Right forelimb (tissue), 1 donor: ENCODE measurements at places on chromosomes 13 and 19.

- peak; percentile 67 for DNase-seq
Observed at GRCh38 chr19:44644402-44645016, 799 bp downstream of the PVR start.

DNA sequence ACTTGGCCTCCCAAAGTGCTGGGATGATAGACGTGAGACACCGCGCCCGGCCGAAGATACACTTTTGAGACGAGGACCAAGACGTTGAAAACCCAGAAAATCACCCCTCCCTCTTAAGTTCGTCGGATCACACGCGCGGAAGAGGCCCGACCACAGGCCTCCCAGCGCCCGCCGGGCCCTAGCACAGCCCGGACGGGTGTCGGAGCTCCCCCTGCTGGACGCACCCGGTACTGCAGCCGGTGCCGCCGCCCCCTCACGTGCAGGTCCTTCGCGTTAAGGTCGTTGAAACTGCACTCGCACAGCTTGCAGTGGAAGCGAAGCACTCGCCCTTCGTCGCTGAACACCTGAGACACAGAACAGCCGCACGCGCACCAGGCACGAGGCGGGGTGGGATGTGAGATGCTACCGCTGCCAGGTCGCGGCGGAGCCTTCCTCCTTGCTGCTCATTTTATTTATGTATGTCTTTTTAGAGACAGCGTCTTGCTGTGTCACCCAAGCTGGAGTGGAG lies 35.7 kb upstream of the MATK start:
- peak; percentile 72 for DNase-seq

DNA sequence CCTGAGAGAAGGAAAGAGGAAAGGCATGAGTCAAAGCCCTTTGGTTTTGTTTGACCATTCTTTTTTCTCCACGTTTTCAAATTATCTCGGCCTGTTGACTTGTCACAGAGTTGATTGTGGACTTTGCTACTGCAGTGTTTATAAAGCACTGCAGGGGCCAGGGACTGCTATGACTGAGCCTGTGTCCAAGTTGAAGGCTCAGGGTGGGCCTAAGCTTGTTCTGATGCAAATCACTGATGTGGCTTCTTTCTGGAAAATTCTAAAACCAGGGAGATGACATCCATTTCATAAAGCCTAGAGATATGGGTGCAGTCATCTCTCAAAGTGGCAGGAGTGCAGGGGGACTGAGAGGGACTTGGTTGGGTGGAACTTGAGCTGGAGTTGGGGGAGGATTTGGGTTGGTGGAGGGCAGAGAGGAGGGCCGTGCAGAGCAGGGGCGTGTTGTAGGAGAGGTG lies 1.2 kb upstream of the CXCL17 start:
- DNase-seq, result no peak

- no peak for DNase-seq
Observed at GRCh38 chr13:76830805-76831204, 55.4 kb downstream of the KCTD12 start.

DNA sequence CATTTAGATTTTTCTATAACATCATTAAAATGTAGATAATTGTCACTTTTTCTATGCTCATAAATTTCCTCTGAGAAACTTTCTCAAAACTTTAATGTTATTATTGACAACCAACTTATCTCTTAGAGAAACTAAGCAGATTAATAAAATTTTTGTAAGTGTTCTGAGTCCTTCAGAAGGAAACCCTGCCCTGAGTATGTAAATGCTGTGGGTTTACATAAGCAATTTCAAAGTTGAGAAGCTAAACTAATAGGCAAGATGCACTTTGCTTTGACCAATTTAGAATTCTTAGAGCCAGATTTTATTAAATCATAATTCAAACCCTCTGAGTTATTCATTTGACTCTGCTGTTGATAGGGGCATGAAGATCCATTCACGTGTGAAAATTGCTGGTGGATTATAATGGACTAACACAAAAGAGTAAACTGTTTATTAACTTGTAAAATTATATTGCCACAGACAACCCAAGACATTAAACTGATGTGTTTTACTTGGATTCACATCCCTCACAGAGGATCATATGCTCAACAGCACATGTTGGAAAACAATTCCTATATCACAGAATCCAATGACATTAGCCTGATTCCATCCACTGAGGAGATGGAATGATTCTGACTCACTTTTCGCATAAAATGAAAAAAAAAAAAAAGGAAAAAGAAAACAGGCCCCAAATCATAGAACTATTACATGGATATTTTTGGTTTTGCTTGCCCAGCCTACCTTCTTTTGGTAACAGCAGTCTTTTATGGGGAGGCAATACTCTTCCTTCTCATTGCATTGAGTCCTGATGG lies 453.7 kb upstream of the HTR2A start:
- no peak for DNase-seq
